ENCODE measurements at places on chromosomes 6 and 20.

DNA sequence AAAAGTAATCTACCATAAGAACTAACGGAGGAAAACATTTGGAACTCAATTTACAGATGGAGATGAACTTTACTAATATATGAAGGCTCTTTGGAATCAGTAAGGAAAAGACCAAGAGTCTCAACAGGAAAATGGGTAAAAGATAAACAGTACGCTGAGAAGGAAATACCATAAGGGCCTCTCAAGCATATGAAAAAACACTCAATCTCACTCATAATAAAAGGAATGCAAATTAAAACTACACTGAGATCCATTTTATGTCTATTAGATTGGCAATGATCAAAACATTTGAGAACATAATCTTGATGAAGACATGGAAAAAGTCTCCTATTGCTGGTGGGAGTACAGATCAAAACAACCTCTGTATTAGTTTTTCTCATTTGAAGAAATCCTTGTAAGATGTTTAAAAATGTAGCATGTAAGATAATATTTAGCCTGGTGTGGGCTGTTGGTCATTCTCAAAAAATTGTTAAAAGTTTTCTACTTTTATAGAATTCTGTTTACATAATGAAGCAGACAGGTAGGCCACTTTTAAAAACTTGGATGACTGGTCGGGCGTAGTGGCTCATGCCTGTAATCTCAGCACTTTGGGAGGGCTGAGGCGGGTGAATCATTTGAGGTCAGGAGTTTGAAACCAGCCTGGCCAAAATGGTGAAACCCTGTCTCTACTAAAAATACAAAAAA is 14.5 kb downstream of the REV3L start:
- no peak for DNase-seq

DNA sequence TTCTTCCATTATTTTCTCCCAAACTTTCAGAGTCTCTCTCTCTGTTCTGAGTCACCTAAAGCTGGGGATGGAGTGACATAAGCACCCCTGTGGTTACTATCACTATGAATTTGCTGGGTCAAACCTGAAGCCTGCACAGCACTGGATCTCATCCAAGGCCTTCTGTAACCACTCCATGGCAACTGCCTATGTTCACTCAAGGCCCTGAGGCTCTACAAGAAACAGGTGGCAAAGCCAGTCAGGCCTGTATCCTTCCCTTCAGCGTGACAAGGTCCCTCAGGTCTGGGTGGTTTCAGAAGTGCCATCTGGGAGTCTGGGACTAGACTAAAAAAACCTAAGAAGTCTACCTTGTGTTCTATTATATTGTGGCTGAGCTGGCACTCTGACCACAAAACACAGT is 1278.8 kb upstream of the EYS start:
- DNase-seq: no peak

DNA sequence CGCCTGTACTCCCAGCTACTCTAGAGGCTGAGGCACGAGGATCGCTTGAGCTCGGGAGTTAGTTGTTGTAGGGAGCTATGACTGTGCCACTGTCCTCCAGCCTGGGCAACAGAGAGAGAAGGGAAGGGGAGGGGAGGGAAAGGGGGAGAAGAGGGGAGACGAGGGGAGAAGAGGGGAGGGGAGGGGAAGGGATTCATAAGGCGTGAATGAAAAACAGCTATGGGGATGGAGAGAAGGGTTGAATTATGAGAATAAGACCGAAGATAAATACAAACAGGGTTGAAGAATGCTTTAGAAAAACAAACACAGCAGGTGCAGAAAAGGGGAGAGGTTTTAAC is 106.0 kb downstream of the TRIM27 start:
- no peak for DNase-seq

- no peak for DNase-seq
Observed at GRCh38 chr20:34876406-34877282, at the start of gene ACSS2. TSS of gene ACSS2 (plus strand) at chr20:34876612. CDS start at chr20:34876646, 34 bp downstream.

DNA sequence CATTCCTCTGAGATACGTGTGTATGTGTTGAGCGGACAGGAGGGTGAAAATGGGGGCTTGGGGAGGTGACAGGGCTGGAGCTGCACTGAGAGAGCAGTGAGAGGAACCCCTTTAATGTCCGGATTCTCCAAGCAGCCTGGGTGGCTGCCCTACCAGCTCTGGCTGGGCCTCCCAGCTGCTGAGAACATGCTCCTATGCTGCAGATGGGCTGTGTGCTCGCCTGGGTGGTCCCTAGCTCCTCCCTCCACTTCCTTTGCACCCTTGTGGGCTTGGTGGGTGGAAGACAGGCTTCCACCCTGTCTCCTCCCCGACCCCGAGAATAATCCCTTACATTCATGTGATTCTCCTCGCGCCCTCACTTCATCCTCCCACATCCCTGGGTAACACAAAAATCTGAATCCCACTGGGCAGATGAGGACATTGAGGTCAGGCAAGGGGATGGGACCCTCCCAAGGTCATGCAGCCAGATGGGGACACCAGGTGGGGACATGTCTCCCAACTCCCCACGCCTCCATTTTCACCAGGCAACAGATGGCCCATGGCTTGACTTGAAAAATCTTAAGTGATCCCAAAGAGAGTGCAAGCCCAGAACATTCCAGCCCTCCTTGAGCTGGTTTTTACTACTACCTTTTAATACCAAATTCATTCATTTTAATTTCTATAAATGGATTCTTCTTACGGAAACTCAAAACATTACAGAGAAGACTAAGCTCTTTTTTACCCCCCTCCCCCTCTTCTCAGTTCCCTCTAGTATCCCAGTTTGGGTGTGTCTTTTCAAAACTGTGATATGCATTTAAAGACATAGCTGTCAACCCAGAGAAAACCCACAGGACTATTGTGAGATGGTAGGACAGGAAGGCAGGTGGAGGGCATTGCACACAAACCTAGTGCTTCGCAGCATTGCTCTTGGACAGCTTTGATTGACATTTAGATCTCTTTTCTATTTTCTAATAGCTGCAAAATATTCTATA is 5.0 kb upstream of the PDRG1 start:
- no peak for DNase-seq

- no peak for DNase-seq
Observed at GRCh38 chr20:12217382-12217781, 299.7 kb downstream of the BTBD3 start.

GRCh38 chr6:137900815-137901214 is 33.8 kb downstream of the TNFAIP3 start:
- DNase-seq: no peak

GRCh38 chr6:83633609-83634008 is 75.3 kb downstream of the SNAP91 start:
- DNase-seq: no peak

GRCh38 chr20:8951164-8951563 is 117.7 kb upstream of the PLCB4 start:
- DNase-seq: no peak
